ENCODE measurements at places on chromosomes 5 and 9.

DNA sequence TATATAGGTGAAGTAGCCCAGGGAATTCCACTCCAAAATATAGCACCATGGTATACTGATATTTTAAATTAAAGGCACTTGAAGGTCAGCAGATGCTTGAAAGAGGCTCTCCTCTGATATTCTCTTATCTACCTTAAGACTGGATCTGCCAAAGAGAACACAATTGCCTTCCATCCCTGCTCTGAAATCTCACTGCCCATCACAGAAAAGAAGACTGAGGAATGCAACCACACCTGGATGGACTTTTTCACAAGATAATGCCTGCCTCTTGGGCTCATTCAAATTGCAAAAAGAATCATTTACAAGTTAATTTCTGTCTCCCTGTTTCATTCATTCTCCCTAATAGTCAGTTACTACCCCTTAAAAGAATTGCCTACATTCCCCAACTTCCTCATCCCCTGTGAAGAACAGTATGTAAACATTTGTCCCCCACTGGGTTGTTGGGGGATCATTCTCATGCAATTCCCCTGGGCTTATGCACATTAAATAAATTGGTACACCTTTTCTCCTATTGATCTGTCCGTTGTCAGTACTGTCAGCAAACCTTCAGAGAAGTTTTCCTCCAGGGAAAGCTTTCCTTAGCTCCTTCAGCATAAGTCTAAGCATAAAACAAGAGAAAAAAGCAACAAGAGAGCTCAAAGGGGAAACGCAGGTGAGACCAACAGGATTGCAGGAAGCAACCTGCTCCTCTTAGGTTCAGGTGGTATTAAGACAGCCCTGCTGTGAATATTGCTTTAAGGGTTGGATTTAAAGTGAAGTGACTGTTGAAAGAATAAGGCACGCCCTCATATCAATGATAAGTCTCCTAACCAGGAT lies 171.4 kb upstream of the SLC30A5 start:
- no peak for DNase-seq

- no peak for DNase-seq
These were observed 55.6 kb downstream of the S1PR3 start for GRCh38 chr9:89046832-89047231.

- DNase-seq, result no peak
These were observed 1090.4 kb upstream of the CDH6 start for GRCh38 chr5:30103052-30103451.

- DNase-seq, result no peak
These were observed 436.0 kb downstream of the CETN3 start for GRCh38 chr5:89973516-89973915.

- no peak for DNase-seq
These were observed 35.0 kb upstream of the PCSK5 start for GRCh38 chr9:75855509-75855908.
